ENCODE measurements at places on chromosomes 6 and 20. TPM values are rescaled to one million over a fixed set of nuclear protein-coding genes. Genes with fewer than 3 reads are reported as not detected.

- DNase-seq, result no peak
Measured at GRCh38 chr6:69570106-69570505, 226.7 kb downstream of the LMBRD1 start.

DNA sequence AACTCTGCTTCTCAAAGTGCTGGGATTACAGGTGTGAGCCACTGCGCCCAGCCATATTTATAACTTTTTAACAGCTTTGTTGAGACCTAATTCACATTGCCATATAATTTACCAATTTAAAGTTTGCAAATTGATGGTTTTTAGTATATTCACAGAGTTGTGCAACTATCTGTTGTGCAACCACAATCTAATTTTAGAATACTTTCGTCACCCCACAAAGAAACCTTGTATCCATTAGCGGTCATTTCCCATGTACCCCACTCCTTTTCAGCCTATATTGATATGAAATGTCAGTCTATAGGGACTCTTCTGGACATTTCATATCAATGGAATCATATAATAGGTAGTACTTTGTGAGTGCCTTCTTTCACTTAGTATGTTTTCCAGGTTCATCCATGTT, 55.8 kb downstream of the FOXO3 start:
- DNase-seq, result no peak

- no peak for DNase-seq
Measured at GRCh38 chr6:106637051-106637716, 7.8 kb downstream of the QRSL1 start.

Gene RAET1L
- total RNA-seq, result not detected

Gene LY86
- total RNA-seq, result 3.3 TPM

DNA sequence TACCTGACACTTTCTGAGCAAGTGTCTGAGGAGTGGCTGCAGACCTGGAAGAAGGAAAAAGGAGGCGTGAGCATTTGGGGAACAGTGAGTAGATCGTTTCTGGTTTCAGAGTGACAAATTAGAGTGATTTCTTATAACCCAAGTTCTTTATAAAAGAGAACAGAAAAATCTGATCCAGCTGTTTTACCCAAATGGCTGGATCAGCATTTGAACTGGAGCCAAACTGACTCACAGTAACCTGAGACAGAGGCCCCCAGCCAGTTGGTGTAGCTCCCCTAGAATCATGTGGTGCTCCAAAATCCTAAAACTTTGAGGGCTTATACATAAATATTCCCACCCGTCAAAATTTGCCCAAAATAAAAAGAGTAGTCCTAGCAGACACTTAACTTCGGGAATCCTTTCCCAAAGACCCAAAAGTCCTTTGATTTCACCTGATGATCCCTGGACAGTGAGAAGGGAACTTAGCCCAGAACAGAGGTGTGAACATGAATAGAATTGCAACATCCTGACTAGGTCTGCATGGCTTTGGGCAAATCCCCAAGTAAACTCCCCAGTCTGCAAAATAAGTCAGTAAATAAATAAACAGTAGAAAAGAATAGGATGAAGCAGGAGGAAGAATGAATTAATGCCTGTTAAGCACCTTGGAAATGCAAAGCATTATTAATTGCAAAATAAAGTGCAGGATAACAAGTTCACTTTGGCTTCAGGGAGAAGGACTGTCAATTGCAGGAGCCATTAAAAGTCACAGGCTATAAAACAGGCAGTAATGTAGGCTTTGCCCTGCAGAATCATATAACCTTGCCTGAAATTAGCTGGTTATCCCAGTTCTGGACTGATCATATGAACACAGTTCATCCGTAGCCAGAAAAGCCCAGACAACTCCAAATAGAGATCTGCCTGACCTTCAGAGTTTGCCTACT, 262.0 kb upstream of the JARID2 start:
- no peak for DNase-seq

DNA sequence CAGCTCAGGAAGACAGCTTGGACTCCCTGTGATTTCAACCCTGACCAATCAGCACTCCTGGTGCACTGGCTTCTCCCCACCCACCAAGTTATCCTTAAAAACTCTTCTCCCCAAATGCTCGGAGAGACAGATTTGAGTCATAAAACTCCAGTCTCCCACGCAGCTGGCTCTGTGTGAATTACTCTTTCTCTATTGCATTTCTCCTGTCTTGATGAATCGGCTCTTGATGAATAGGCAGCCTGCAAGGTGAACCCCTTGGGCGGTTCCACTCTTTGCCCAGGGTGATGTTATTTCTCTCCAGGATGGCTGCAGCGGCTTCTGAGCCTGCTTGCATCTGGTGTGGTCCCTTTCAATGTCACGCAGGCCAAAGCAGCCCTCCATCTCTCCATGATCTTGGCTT, 12.4 kb downstream of the SLC52A3 start:
- DNase-seq, result no peak

DNA sequence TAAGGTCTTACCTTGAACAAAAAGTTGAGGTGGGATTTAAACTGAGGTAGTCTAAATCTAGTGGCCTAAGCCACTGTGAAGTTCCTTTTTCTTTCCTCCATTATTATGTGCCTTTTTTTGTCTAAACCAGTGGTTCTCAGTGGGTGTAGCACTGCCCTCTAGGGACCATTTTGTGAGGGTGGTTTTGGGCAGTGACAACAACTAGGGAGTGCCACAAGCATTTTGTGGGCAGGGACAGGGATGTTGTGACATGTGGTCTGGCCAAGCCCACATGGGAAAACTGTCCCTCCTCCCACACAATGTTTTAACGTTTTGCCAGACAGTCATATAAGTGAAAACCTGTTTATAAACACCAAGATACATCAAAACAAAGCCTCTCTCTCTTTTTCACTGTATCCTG, 899.4 kb upstream of the FLRT3 start:
- DNase-seq, result no peak

- DNase-seq, result no peak
Measured at GRCh38 chr20:47654370-47654769, 130.9 kb downstream of the SULF2 start.

Gene FOXA2
- 30.4 TPM for total RNA-seq

GRCh38 chr6:155177363-155177961, 86.4 kb upstream of the CLDN20 start:
- no peak for DNase-seq
